ENCODE measurements at places on chromosomes 13 and 19.

DNA sequence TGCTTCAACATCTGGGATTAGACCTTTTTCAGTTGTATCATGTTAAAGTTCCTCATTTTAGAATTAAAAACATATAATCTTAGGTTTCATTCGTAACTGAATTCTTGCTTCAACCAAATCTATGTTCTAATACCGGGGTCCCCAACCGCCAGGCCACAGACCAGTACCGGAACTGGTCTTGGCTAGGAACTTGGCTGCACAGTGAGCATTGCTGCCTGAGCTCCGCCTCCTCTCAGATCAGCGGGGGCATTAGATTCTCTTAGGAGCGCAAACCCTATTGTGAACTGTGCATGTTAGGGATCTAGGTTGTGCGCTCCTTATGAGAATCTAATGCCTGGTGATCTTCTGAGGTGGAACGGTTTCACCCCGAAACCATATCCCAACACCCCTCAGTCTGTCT is 19.2 kb downstream of the ITM2B start:
- no peak for DNase-seq

DNA sequence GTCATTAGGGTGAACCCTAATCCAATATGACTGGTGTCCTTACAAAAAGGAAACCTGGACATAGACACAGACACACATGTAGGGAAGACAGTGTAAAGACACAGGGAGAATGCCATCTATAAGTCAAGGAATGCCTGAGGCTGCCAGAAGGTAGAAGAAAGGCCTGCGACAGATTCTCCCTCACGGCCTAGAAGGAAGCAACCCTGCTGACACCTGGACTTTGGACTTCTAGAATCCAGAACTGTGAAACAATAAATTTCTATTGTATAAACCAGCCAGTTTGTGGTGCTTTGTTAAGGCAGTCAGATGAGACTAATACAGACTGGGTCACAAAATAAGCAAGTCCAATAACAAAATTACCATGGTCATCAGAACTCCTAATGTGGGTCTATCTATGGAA is 120.4 kb downstream of the ENOX1 start:
- DNase-seq: no peak

GRCh38 chr19:15265850-15266248 is 33.6 kb upstream of the EPHX3 start:
- DNase-seq: peak; percentile 69

DNA sequence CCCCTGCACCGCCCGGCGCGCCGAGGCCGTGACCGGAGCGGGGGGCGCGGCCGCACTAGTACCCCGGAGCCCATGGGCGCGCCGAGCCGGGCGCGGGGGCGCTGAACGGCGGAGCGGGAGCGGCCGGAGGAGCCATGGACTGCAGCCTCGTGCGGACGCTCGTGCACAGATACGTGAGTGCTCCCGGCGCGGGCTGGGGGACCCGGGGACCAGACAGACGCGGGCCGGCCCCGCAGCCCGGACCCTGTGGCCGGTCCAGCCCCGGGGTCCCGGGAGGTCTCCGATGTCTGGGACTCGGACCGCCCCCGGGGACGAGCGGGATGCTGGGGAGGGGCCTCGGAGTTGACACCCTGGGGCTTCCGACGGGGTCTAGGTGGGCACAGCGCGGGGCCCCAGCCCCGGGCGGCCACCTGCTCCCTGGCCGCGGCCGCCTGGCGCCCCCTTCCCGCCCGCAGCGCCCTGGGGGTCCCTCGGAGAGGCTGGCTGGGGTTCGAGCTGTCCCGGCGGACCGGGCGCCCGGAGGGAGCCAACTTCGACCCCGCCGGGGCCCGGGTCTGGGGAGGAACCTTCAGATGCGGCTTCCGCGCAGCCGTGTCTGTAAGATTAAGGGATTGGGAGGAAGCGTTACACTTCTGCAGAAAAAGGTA is 568 bp downstream of the ATP11A start:
- DNase-seq: peak; percentile 82
